Small intestine (tissue), 16 donors: ENCODE measurements at places on chromosomes 5 and 9. TPM values are rescaled to one million over a fixed set of nuclear protein-coding genes. Genes with fewer than 3 reads are reported as not detected.

DNA sequence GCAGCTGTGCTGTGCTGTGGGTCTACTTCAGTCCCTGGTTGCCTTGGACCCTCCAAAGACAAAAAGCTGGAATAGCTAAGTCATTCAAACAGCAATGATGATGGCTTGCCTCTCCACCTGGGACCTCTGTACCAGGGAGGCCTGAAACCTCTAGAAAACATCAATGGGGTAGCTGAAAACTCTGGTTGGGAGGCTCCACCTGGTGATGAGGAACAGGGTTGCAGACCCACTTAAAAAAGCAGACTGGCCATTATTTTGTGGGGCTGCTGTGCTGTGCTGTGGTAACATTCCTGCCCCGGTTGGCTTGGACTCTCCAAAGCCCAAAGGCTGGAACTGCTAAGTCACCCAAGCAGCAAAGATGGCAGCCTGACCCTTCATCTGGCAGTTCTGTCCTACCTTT, 839.3 kb upstream of the ARRDC3 start:
- DNase-seq, result no peak
- H3K27me3 ChIP-seq, result no peaks in the 10 kb centered on the region
- no peaks in the 10 kb centered on the region for H3K4me1 ChIP-seq
- no peak overlapping the region for H3K4me3 ChIP-seq

GRCh38 chr5:160029004-160029403, 20.1 kb downstream of the TTC1 start:
- H3K27ac ChIP-seq, result no peak overlapping the region
- no peak for DNase-seq
- H3K27me3 ChIP-seq, result no peaks in the 10 kb centered on the region
- H3K4me1 ChIP-seq, result no peaks in the 10 kb centered on the region
- no peaks in the 10 kb centered on the region for H3K36me3 ChIP-seq

DNA sequence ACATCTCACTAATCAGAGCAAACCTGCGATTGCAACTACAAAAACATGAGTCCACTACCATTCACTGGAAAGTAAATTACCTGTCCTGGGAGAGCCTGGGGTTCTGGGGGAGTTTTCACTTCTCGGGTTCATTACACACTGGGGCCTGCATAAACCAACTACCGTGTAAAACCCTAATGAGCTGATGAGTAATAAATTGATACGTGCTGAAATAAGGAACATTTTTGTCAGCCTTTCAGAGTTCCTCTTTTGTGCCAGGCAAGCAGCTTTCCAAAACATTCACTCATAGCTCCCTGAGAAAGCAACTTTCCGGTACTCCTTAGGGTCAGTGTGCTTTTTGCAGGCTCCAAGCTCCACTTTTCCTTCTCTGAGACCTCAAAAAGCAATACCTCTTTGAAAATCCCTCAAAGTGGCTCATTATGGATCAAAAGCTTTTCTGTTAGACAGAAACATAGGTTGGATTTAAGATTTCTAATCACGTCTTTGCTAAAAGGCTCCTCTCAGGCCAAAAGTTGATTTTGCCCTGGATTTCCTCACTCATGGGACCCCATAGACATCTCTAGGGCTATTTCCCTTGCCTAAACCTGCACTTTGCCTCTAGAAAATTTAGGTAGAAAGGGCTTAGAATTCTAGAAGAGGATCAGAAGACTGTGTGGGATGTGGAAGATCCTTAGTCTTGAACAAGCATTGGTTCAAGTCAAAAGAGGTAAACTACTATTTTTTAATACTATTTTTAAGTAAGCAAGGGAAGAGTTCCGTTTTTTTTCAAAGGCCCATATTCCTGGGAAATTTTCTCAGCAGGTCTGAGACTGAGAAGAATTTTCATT, 74.8 kb downstream of the ST8SIA4 start:
- no peak overlapping the region for H3K27ac ChIP-seq
- no peaks in the 10 kb centered on the region for H3K27me3 ChIP-seq
- no peak overlapping the region for H3K4me3 ChIP-seq
- peaks cover 5% of the 10 kb centered on the region for H3K4me1 ChIP-seq
- no peak for DNase-seq

DNA sequence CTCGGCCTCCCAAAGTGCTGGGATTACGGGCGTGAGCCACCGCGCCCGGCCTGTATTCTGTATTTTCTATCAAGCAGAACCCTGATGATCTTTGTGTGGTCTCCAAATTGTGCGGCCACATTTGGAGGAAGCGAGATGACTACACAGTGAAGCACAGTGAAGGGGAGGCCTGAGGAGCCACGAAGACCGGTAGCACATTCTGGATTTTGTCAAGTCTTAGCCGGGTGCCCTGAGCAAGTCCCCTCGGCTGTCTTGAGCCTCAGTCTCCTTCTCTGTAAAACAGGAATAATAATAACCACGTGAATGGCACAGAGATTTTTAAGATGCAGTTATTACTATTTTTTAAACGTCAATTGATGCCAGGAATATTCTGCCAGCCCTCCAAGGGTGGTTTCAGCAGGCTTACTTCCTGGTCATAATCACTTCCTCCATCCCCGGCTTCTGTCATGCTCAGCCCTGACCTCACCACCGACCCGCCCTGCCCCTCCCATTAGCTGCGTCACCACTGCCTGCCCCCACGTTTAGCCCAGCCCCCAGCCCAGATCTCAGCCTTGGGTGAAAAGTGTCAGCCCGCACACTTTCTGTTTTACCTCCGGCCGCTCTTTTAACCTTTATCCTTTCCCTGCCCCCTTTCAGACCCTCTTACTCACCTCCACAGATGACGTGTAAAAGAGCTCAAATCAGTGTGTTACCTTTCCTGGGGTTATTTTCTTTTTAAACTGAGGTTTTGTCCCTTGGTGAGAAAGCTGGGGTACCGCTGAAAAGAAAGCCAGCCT, 27.0 kb upstream of the ERGIC1 start:
- H3K4me3 ChIP-seq, result peak overlapping the region; percentile 19
- no peaks in the 10 kb centered on the region for H3K36me3 ChIP-seq
- peak; percentile 97 for DNase-seq
- H3K27me3 ChIP-seq, result no peaks in the 10 kb centered on the region
- peak overlapping the region; percentile 96 for H3K27ac ChIP-seq

DNA sequence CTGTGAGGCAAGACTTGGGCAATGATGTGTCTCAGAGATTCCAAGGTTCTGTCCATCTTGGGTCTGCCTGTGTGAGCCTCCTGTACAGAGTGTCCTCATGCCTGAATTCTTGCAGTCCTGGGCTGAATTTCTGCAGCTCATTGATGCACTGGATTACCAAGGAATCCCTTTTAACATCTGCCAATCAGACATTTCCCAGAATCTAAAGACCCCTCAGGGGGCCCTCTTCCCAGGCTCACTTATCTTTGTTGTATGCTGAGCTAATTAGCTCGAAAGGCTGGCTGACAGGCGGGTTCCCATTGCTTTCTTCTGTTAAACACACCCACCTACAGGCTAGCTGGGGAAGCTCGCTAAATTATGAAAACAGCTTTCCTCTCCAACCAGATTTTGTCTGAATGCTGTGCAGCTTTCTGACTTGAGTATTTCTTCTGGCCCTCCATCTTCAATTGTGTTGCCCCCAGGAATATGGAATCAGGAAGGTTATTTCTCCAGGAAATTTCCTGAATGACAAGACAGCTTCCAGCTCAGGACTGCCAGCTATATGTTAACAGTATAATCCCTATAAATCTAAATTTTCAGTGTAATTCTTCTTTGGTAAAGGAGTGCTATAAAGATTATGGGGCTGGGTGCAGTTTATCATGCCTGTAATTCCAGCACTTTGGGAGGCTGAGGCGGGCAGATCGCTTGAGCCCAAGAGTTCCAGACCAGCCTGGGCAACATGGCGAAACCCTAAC, at the start of gene LIX1:
Gene LIX1, minus strand, starts transcription at position 91 of the 734 bp plus-strand sequence. Its CDS starts 35 bp downstream, at position 56.
- H3K4me1 ChIP-seq, result no peaks in the 10 kb centered on the region
- no peak within 1 kb of the TSS for H3K27ac ChIP-seq

DNA sequence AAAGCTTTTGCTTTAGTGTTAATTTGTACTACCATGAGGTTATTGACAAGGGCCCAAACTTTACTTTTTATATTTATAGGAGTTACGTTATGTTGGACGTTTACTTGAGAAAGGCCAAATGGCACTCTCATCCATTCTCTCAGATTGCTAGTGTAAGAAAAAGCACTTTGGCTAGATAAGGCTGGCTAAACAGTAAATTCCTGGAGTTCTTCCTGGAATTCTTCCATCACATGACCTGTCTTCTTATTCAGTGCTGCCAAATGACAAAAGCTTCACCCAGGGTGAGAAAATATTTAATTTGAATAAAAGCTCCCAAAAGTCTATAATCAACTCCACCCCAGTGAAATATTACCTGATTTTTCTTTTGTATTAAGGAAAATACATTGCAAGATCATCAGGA, 1568.9 kb upstream of the ACO1 start:
- no peak overlapping the region for H3K27ac ChIP-seq
- DNase-seq, result no peak
- H3K27me3 ChIP-seq, result no peaks in the 10 kb centered on the region

DNA sequence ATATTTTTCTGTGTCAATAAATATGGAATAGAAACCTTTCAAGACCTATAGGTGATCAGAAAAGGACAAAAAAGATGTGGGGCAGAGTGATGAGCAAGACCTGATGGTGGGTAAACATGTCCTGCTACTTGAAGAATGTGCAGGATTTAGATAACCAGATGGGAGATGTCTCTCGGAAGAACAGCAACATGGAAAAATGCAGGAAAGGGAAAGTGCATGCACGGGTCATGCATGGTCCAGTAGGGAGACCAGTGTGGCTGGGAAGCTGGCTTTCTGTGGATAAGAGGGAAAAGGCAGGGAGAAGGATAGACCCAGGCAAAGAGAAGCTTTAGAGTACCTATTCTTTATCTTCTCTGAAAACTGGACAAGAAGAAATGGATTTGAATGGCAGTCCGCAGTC, 7.1 kb upstream of the CAST start:
- no peak for DNase-seq
- H3K27me3 ChIP-seq, result no peaks in the 10 kb centered on the region
- no peaks in the 10 kb centered on the region for H3K4me1 ChIP-seq
- H3K36me3 ChIP-seq, result no peaks in the 10 kb centered on the region

DNA sequence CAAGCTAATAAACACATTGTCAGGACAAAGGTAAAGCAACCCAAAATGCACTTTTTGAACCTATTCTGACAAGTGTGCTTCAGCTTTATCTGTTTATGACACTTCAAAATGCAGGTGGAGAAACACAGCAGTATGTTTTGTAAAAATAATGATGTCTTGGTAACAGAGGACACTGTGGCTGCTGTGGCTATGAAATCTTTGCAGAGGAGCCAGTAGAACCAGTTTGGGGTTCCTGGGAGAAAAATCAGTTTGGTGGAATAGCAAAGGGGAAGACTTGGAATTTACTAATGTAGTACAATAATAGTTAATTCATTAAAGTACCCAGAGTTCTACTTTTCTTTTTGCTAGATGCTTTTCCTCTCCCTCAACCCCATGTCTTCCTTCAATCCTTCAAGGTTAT, 40.6 kb downstream of the SIL1 start:
- H3K27ac ChIP-seq, result no peak overlapping the region
- no peaks in the 10 kb centered on the region for H3K4me1 ChIP-seq
- H3K4me3 ChIP-seq, result no peak overlapping the region
- H3K27me3 ChIP-seq, result no peaks in the 10 kb centered on the region

DNA sequence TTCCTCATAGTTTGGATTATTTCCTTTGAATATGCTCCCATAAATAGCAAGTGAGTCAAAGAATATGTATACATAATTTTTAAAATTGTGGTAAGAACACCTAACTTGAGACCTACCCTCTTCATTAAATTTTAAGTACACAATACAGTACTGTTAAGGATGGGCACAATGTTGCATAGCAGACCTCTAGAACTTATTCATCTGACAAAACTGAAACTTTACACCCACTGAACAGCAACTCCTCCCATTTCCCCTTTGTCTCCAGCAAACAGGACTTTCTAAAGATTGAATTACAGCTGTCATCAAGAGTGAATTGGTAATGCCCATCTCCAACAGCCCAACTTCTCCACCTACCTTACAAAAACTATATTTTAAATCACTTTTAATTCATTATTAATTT, 388.9 kb downstream of the HTR1A start:
- no peak overlapping the region for H3K4me3 ChIP-seq
- no peaks in the 10 kb centered on the region for H3K4me1 ChIP-seq
- no peak for DNase-seq
- H3K27me3 ChIP-seq, result no peaks in the 10 kb centered on the region
- H3K36me3 ChIP-seq, result no peaks in the 10 kb centered on the region

- no peak overlapping the region for H3K27ac ChIP-seq
- H3K4me1 ChIP-seq, result no peaks in the 10 kb centered on the region
- H3K4me3 ChIP-seq, result no peak overlapping the region
- DNase-seq, result no peak
- H3K27me3 ChIP-seq, result no peaks in the 10 kb centered on the region
Measured at GRCh38 chr9:85061969-85062368, 392.4 kb downstream of the NTRK2 start.

GRCh38 chr9:107946364-107947141, 457.0 kb upstream of the KLF4 start:
- H3K27me3 ChIP-seq, result no peaks in the 10 kb centered on the region
- H3K4me3 ChIP-seq, result no peak overlapping the region
- H3K36me3 ChIP-seq, result no peaks in the 10 kb centered on the region
- peak; percentile 47 for DNase-seq

- DNase-seq, result no peak
- H3K27ac ChIP-seq, result no peak overlapping the region
- peaks cover 54% of the 10 kb centered on the region for H3K27me3 ChIP-seq
- no peaks in the 10 kb centered on the region for H3K36me3 ChIP-seq
- H3K4me3 ChIP-seq, result no peak overlapping the region
- H3K4me1 ChIP-seq, result peaks cover 29% of the 10 kb centered on the region
Measured at GRCh38 chr5:530001-530955, 6.0 kb upstream of the SLC9A3 start.

DNA sequence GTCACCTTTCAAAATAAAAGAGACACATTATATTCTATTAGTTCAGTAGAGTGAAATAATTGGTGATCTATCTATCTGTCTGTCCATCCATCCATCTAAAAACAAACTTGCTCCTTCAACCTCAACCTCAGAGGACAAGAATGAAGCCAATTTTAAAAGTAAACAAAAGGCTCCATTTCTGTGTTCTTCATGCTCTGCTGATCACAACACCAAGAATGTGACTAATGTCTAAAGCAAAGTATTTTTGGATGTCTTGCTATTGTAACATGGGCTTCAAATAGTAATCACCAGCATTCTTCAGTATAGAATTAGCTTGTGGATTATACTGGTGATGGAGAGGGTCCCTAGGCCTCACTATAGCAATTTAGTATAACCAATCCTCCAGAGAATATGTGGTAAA, 1304.4 kb downstream of the MAT2B start:
- no peak overlapping the region for H3K27ac ChIP-seq
- H3K4me1 ChIP-seq, result no peaks in the 10 kb centered on the region
- no peak for DNase-seq
- H3K36me3 ChIP-seq, result no peaks in the 10 kb centered on the region
- no peak overlapping the region for H3K4me3 ChIP-seq

DNA sequence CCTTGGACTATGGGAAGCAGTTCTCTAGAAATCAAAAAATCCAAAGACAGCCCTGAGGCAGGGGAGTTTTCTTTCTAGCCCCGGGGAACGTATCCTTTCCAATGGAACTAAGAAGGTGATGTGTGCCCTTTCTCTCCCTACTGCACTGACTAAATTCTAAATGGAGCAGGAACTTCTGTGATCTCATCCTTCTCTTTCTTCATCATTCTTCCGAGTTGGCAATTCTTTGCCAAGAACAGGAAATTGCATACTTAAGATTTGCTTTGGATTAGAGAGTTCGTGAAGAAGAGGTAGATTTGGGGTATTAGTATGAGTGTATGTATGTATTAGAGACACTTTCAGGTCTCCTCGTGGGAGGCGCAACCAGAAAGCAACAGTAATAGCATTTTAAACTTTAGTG, 178.0 kb upstream of the PIK3R1 start:
- no peaks in the 10 kb centered on the region for H3K36me3 ChIP-seq
- no peaks in the 10 kb centered on the region for H3K27me3 ChIP-seq
- no peak overlapping the region for H3K27ac ChIP-seq
- no peaks in the 10 kb centered on the region for H3K4me1 ChIP-seq
- DNase-seq, result no peak

The CXCL14 gene
- 163 TPM for polyA plus RNA-seq

The NR5A1 gene
- polyA plus RNA-seq, result 0.22 TPM

The PAM gene
- polyA plus RNA-seq, result 57.0 TPM

The ORM2 gene
- polyA plus RNA-seq, result 0.28 TPM

The CARTPT gene
- polyA plus RNA-seq, result 1.4 TPM

The SLC2A6 gene
- polyA plus RNA-seq, result 2.5 TPM
